Activated naive CD4-positive, alpha-beta T cell treated with anti-CD3 and anti-CD28 coated beads, Interleukin-2, amount 50 U/mL, for 72 hours (primary cell): ENCODE measurements at places on chromosomes 3 and 15.
A peak's percentile ranks its signal among the peaks of the same experiment; 100 is the strongest.

DNA sequence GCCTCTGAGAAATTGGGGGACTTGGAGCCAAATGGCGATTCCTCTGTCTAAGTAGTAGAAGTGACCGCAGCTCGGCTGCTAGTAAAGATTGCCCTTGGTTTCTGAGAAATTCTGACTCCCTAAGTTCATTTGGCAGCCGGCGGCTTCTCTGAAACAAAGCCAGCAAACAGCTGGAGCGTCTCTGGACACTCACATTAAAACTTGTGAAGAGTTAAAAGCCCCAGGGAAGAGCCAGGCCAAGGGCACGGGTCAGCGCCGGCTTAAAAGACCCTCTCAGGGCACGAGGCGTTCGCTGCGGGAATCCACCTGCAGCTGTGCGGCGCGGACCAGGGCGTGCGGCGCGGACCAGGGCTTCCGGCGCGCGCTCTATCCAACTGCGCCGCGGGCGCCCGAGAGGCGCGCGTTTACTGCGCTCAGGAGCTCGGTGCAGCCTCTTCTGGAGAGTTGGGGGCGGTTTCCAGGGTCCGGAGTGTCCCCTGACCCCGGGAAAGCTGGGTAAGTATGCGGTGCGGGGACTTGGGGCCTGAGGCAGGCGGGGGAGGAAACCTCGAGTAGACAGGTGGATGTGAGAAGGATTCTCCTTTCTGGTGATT, at the start of gene COL6A5:
Gene COL6A5, plus strand, starts transcription at position 186 of the 593 bp plus-strand sequence. CDS start 27,967 bp downstream, outside the sequence.
- no peak for DNase-seq

DNA sequence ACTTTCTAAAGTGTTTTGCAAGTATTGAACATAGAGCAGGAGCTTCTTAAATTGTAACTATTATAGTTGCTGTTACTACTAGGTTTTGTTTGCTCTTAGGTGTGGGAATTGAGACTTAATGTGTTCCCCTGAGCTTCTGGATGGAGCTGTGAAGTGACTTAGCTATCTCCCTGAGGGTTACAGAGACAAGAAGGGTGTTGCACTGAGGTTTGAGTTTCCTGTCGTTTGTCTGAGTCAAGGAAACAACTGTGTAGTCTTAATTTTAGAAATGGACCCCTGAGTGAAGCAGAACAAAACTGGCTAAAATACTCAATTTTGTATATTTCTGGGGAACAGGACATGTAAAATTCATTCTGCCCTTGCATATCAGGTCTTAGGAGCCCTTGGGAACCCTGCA, 20.4 kb downstream of the TTC21A start:
- no peak for DNase-seq

- peak; percentile 53 for DNase-seq
Measured at GRCh38 chr15:43204016-43204901, 16.6 kb downstream of the EPB42 start.

DNA sequence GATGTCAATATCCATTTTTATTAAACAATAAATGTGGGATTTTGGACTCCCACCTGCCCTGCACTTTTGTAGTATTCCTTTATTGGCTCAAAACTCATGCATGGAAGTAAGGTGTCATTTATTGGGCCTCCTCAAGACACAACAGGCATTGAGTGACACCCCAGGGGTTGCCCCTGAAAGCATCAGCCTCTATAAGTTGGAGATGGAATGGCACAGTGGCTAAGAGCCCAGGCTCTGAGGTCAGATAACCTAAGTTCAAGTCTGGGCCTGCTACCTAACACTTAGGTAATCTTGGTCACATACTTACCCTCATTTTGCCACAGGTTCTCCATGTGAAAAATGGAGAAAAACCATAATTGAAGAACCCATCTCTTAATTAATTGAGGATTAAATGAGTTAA, 4.6 kb downstream of the CAPN3 start:
- no peak for DNase-seq

DNA sequence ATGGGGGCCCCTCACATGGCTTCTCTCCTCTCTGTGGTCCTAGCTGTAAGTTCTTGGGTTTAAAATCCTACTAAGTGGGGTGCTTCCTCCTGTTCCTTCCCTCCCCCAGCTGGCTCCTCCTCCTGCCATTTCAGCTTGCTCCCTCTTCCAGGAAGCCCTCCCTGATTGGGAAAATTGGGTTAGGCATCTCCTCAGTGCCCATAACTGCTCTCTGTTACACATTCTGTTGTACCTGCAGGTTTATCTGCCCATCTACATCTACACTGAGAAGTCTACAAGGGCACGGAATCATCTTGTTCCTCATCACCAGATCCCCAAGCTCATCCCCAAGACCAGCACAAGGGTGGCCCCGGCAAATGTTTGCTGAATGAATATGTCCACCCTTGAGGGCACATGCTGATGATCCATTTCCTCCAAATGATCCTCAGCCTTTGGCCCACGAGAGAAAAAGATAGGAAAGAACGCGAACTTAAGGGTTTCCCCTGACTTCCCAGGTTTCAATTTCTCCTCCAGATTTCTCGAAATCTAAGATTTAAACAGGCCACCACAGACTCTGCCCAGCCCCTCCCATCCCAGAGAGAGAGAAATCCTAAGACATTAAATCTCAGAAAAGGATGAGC, 3.9 kb downstream of the SEMA7A start:
- DNase-seq = no peak

DNA sequence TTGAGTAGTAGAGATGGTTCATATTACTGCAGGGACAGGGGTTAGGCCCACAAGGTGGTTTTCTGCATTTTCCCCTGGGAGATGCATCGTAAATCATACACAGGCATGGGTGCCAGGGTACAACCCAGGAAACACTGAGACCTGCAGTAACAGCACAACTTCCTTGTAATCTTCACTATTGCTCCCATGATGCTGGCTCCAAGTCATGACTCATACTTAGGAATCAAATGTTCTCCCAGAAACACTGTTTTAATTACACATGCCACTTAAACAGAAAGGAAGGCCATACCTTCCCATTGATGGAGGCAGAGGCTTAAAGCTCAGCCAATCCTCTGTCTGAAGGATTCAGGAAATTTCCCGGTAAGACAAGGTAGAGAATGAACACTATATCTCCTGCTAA, 106.5 kb downstream of the ERC2 start:
- no peak for DNase-seq

DNA sequence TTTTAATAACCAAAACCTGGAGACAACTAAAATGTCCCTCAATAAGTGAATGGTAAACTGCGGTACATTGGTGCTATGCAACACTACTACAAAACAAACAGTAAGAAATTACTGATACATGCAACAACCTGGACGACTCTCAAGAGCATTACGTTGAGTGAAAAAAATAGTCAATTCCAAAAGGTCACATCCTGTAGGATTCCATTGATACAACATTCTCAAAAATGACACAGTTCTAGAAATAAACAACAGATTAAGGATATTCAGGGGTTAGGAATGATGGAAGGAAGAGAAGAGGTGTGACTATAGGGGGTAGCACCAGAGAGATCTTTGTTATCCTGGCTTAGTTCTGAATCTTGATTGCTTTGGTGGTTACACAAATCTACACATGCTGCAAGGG, 72.2 kb downstream of the ZNF148 start:
- DNase-seq = no peak

DNA sequence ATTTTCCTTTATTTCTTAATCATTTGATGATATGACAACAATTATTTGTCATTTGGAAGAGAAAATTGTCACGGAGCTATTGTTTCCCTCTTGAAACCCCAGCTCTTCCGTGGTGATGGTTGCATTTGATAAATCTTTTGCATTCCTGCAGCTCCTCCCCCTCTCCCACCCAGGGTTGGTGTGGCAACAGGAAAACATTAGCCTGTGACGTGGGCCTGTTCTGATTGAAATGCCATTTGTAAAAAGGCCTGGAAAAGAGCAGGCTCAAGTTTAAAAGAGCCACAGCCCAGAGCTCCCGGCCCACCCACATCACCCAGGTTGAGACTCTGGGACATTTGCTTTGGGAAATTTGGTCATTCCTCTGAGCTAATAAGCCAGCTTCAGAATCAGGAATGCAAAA, 282.5 kb downstream of the RPLP1 start:
- no peak for DNase-seq

DNA sequence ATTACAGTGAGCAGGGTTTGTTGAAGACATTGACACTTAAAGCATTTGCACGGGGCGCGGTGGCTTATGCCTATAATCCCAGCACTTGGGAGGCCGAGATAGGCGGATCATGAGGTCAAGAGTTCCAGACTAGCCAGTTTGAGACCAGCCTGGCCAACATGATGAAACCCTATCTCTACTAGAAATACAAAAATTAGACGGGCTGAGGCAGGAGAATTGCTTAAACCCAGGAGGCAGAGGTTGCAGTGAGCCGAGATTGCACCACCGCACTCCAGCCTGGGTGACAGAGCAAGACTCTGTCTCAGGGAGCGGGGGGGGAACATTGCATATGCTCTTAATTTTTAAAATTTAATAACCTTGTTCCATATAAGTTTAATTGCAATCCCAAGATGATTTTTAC, 11.9 kb downstream of the STT3B start:
- DNase-seq = no peak

GRCh38 chr15:57647791-57648130, 56.1 kb downstream of the MYZAP start:
- no peak for DNase-seq

DNA sequence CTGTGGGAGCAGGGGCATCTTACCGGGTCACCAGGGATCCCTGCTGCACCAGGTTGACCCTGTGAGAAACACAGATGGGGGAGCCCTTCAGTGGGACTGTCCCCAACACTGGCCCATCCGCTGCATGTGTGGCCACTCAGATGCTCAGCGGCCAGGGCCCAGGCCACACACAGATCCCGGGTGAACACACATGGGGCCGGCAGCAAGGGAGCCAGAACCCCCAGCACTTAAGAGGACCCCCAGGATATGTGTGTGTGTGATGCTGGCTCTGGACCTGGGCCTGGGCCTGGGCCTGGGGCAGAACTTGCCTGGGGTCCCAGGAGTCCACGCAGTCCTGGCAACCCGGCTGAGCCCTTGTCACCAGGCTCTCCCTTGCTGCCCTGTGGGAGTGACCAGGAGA, 4.9 kb upstream of the UCN2 start:
- no peak for DNase-seq

- peak; percentile 88 for DNase-seq
Measured at GRCh38 chr15:51192521-51193280, 98.0 kb upstream of the TNFAIP8L3 start.

DNA sequence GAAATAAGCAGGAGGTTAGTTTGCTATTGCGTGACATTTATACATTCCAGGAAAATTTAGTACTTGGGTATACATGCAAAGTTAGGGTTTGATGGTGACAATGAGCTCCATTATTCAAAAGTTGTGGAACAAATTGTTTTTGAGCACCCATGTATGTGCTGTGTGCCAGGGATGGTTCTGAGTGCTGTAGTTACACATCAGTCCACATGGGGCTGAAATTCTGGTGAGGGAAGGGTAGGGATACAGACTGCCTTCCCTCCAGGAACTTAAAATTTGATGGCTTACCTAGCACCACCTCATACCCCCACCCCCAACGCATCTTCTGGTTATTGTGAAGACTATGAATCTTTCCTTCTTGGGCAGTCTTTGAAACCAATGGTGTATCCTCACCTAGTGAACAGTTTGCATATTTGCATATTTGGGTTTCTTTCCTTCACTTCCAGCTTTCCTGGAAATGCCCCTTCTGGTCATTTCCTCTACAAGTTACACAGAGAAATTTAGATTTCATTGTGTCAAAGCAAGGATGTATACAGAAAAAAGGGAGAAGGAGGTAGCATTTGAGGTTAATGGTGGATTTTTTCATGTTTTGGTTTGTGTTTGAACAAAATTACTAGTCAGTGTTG, 222.0 kb upstream of the IL12A start:
- no peak for DNase-seq

- DNase-seq = no peak
Measured at GRCh38 chr15:32663671-32664070, 22.2 kb downstream of the SCG5 start.

- DNase-seq = no peak
Measured at GRCh38 chr3:134002306-134002705, 27.4 kb downstream of the SLCO2A1 start.

GRCh38 chr3:61157414-61157813, 93.8 kb downstream of the FHIT start:
- DNase-seq = no peak

GRCh38 chr3:71854706-71855105, 69.8 kb upstream of the PROK2 start:
- DNase-seq = no peak

DNA sequence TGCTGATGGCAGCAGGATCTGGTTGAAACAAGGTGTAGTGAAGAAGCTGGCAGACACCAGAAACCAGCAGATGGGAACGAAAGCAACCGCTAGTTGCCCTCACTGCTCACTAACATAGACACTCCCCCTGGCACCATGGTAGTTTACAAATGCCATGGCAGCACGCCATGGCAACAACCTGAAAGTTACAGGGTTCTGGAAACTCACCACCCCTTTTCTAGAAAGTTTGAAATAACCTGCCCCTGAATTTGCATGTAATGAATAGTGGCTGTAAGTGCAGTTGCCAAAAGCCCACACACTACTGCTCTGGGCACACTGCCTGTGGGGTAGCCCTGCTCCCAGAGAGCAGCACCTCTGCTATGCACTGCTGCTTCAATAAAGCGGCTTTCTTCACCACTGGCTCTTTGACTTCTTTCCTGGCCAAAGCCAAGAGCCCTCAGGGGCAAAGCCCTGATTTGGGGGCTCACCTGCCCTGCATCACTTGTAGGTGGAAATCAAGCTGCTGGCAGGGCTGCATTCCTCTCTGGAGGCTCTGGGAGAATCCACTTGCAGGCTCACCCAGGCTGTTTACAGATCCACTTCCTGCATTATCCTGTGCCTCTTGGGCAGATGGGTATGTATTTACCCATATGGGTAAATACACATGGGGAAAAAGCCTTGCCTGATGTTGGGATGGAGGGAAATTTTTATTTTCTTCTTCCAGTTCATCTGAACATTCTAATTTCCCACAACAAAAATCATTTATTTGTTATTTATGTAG, 2.0 kb upstream of the GP9 start:
- no peak for DNase-seq

DNA sequence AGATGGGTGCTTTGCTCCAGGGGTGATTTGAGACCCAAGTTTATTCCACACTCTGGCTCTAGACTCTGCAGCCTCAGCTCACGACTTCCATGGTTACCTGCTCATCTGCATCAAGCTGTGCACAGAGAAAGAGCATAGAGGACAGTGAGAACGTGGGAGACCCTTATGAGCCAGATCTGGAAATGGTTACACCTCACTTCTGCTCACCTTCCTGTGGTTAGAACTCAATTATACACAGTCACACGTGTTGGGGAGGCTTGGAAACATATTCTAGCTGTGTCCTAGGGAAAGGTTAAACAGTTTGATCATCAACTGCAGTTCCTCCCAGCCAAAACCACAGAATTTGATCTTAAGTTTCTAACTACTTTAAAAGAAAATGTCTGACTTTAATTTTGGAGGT, 1.8 kb downstream of the FETUB start:
- no peak for DNase-seq

DNA sequence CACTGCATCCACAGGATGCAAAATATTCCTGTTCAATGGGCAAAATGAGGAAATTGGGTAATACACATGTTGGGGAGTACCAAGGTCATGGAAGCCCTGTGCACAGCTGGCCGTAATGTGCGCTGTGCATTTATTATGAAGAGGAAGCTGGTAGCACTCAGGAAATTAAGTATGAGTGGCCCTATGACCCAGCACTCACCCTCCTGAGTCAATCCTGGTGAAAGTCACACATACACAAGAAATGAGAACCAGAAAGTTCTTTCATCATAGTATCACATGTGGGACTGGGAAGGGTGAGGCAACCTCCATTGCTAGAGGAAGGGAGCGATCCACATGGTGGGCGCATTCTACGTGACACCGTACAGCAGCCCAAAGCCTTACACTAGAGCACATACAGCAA, 11.4 kb upstream of the PRR20G start:
- DNase-seq = no peak
